Smooth muscle cell of trachea (primary cell): ENCODE measurements at places on chromosomes 6 and 20. TPM values are rescaled to one million over a fixed set of nuclear protein-coding genes. Genes with fewer than 3 reads are reported as not detected.

CHRNA4 gene
- total RNA-seq, result not detected in 2 replicates

ZBP1 gene
- total RNA-seq, result not detected in 2 replicates

ETV7 gene
- total RNA-seq, result 0.29 and 0.99 TPM in 2 replicates

PLA2G7 gene
- total RNA-seq, result not detected in 2 replicates

CRIP3 gene
- 0.44 TPM in 1 of 2 replicates, not detected in the other for total RNA-seq

CPXM1 gene
- under 0.01 and 0.83 TPM in 2 replicates for total RNA-seq

PRR18 gene
- not detected in 2 replicates for total RNA-seq

C20orf144 gene
- total RNA-seq, result under 0.01 and 0.44 TPM in 2 replicates

PIGU gene
- 6.6 and 8.0 TPM in 2 replicates for total RNA-seq

SNAP91 gene
- total RNA-seq, result not detected in 2 replicates

ITPA gene
- 34.7 and 38.1 TPM in 2 replicates for total RNA-seq

ULBP2 gene
- total RNA-seq, result 0.99 and 2.5 TPM in 2 replicates

NKX2-2 gene
- total RNA-seq, result not detected in 2 replicates

TCF21 gene
- 35.1 and 65.0 TPM in 2 replicates for total RNA-seq

KIF13A gene
- 105 and 109 TPM in 2 replicates for total RNA-seq

KCNQ5 gene
- 0.87 and 1.2 TPM in 2 replicates for total RNA-seq

MUC22 gene
- total RNA-seq, result under 0.01 TPM in 1 of 2 replicates, not detected in the other

PLCG1 gene
- 64.6 and 92.8 TPM in 2 replicates for total RNA-seq

RTEL1 gene
- 12.2 and 14.7 TPM in 2 replicates for total RNA-seq

HELZ2 gene
- 49.3 and 67.3 TPM in 2 replicates for total RNA-seq

FOXA2 gene
- not detected in 2 replicates for total RNA-seq

UST gene
- total RNA-seq, result 18.2 and 34.9 TPM in 2 replicates

BPIFB4 gene
- not detected in 2 replicates for total RNA-seq

C2 gene
- 2.8 and 13.1 TPM in 2 replicates for total RNA-seq

CDH26 gene
- total RNA-seq, result 0.50 TPM in 1 of 2 replicates, not detected in the other

SOX18 gene
- total RNA-seq, result 0.29 TPM in 1 of 2 replicates, not detected in the other

OXT gene
- total RNA-seq, result not detected in 2 replicates

OLIG3 gene
- 0.17 TPM in 1 of 2 replicates, not detected in the other for total RNA-seq

LY6G5B gene
- 3.2 and 3.8 TPM in 2 replicates for total RNA-seq

KIF25 gene
- total RNA-seq, result not detected in 2 replicates

COL9A3 gene
- total RNA-seq, result 0.15 and 1.2 TPM in 2 replicates

XKR7 gene
- under 0.01 TPM in 1 of 2 replicates, not detected in the other for total RNA-seq

CST3 gene
- total RNA-seq, result 254 and 383 TPM in 2 replicates

CAPN11 gene
- total RNA-seq, result 0.15 and 0.33 TPM in 2 replicates

IMPG1 gene
- total RNA-seq, result not detected in 2 replicates

STX11 gene
- 0.50 and 0.87 TPM in 2 replicates for total RNA-seq

TRIM31 gene
- not detected in 2 replicates for total RNA-seq

ANKRD6 gene
- 1.8 and 2.2 TPM in 2 replicates for total RNA-seq

RNF182 gene
- 2.3 and 3.8 TPM in 2 replicates for total RNA-seq
